Heart left ventricle (tissue), 16 donors: ENCODE measurements at places on chromosomes 11 and 22.

DNA sequence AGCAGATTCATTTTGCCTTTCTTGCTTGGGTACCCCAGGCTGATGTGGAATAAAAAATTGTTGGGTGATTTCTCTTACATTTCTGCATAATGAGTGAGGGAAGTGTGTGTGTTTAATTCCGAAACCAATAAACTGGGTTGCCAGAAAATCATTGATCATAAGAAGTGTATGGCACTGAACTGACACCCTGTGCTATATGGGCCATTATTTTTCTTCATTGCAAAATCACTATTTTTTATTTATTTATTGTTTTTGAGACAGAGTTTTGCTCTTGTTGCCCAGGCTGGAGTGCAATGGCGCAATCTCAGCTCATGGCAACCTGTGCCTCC, 14.6 kb upstream of the HIKESHI start:
- DNase-seq, result no peak

DNA sequence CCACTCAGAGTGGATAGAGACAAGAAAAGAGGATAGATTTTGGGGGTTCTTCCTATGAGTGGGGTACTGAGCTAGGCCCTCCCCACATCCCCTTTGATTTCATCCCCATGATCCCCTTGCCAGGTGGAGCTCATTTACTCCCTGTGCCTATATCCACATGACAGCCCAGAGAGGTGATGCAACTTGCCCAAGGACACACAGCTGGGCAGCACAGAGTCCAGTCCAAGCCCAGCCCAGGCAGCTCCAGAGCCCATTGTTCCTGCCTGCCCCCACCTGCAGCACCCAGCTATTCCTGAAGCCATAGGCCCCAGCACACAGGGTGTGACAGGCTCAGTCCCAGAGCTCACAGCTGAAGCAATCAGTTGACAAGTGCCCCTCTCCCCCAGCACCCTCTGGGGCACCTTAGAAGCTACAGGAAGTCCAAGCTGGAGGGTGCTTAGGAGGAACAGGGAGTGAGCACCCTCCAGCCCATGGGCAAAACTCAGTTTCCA, 41.7 kb downstream of the SHISAL1 start:
- DNase-seq, result peak; percentile 11

GRCh38 chr11:119832202-119832935, 103.4 kb upstream of the NECTIN1 start:
- no peak for DNase-seq

GRCh38 chr22:20751185-20751851, 22.6 kb upstream of the SERPIND1 start:
- DNase-seq, result no peak

- DNase-seq, result peak; percentile 65
Observed at GRCh38 chr11:64406221-64406946, 47.4 kb downstream of the RPS6KA4 start.

DNA sequence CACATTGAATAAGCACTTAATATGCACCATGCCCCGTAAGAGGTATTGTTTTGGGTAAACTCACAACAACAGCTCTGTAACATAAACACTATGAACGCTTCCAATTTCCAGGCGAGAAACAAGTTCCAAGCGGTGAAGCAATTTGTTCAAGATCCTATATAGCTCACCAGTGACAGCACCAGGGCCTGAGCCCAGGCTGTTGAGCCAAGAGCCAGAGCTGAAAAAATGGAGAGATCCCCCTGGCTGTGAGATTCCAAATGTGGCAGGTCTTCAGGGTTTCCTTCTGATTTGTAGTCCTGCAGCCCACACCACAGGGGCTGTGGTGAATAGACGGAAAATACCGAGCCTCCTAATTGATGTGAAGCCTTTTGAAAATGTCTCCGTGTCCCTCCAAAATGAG, 268.0 kb upstream of the KIRREL3 start:
- DNase-seq, result no peak

DNA sequence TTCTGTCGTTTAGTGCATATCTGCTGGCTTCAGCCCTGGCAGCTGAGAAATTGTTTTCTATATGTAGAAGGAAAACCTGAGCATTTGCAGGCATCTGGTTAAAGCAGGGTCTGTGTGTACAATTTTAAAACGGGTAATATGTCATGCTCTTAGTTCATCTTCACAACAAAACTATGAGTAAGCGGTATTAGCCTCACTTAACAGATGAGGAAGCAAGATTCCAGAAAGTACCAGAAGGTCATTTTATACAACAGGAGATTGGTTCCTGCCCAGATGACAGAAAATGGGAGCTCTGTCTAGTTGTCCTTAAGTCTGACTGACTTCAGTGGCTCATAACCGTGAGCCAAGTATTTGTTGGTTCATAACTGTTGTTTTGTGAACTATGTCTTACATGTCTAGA, 1.1 kb downstream of the TIMM10B start:
- no peak for DNase-seq

- peak; percentile 71 for DNase-seq
Observed at GRCh38 chr11:47916361-47916841, 64.0 kb upstream of the PTPRJ start.

- DNase-seq, result no peak
Observed at GRCh38 chr11:44453871-44454270, 111.6 kb upstream of the CD82 start.

DNA sequence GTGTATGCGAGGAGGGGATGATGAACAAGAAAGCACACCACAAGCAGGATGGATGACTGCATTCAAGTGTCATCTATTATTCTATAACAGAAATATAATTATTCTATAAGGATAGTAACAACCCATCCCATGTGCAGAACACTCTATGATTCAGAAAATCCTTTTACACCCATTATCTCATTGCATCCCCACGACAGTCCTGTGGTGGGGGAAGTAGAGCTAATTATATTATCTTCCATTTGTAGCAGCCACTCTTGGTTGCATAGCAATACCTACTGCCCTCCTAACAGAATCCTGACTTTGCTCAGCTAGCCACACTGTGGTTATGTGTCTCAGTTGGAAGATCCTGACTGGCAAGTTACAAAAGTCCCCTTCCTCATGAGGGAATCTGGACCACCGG, 406.5 kb upstream of the NARS2 start:
- no peak for DNase-seq

DNA sequence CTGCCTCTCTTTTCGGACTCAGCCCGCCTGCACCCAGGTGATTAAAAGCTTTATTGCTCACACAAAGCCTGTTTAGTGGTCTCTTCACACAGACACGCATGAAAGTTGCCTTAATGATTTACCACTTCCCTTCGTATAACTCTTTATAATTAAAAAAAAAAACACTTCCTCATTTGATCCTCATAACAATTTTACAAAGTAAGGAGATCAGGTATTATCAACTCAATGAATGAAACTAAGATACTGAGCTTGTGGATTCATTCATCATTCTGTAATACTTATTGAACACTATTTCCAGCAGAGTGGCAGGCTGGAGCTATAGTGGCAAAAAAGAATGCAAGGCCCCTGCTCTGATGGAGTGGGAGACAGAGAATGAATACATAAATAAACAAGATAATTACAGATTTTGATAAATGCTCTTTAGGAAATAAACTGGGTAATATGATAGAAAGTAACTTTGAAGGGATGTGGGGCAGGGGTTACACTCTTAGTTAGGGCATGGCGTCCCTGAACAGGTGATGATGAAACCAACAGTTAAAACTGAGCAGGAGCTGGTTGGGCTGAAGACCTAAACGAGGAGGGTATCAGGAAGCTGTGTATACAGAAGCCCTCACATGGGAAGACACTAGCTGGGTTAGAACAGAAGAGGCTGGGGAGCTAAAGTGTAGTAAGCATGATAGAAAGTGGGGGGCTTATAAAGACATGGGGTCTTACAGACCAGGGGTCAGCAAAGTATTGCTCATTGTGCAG, 5.4 kb upstream of the CRTAM start:
- DNase-seq, result no peak

DNA sequence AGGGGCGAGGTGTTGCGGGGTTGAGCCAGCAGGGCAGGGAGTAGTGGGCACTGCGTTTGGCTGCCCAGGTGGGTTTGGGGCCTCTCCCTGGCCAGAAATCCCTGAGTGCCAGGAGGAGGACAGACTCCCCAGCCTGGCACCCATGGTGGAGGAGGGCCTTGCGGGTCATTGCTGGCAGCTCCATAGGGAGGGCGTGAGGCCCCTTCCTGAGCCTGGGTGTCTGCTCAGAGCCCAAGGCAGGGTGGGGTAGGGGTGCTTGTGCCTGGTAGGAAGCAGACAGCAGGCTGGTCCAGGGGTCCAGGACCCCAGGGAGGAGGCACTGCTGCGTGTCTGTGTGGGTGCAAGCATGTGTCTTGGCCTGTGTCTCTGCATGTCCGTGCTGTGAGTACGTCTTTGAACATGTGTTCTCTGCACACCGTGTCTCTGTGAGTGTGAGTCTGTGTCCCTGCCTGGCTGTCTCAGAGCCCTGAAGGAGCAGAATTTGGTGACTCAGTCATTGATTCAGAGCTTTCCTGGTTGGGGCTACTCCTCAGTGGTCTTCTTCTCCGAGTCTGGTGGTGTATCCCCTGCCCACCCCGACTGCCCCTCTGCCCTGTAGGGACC, 3.9 kb downstream of the TSPAN4 start:
- no peak for DNase-seq

- peak; percentile 68 for DNase-seq
Observed at GRCh38 chr11:44029977-44030911, 17.5 kb upstream of the ACCSL start.

DNA sequence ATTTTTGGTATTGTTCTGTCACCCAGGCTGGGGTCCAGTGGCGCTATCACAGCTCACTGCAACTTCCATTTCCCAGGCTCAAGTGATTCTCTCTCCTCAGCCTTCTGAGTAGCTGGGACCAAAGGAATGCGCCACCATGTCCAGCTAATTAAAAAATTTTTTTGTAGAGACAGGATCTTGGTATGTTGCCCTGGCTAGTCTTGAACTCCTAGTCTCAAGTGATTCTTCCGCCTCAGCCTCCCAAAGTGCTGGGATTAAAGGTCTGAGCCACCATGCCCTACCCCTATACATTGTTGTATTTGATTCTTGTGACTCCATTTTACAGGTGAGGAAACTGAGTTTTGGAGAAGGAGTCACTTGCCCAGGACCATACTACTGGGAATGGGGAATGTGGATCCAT, 11.9 kb downstream of the KIAA1671 start:
- DNase-seq, result no peak

GRCh38 chr11:102341844-102342318, 5.1 kb upstream of the BIRC2 start:
- DNase-seq, result peak; percentile 75

DNA sequence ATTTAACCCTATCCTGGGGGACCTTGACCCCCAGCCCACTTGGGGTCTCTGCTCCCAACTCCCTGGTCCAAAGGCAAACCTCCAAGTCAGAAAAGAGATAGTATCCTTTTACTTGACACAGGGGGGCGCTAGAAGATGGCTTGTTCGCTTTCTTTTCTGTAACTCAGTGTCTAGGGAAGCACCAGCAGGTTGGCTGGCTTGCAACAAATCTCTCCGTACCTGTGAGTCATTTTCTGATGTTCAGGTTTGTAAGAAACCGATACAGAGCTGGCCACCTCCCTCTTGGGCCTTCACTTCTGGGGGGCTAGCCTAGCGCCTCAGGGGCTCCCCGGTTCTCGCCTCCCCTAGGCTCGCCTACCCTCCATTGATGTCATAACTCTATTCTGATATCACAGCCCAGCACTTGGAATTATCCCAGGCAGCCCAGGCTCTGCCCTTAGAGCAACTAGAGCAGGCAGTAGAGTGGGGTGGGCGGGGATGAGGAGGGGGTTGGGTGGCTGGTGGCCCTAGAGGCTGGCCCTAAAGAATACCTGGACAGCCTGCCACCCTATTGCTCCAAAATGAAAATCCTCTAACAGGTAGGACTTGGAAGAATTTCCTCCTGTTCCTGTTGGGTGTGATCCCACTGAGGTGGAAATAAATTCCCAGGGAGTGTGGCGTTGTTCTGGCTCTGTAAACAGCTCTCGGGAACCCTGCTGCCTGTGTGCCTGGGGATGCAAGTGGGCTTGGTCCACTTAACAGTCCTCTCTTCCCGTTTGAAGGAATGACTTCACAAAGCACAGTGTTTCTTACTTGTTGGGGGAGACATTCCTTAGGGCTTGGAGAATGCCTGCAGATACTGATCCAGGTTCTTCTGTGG, 69.4 kb downstream of the OSBP2 start:
- DNase-seq, result no peak

- DNase-seq, result no peak
Observed at GRCh38 chr11:126637795-126638175, 282.3 kb downstream of the ST3GAL4 start.

GRCh38 chr11:93906486-93906885, 56.1 kb upstream of the VSTM5 start:
- no peak for DNase-seq

DNA sequence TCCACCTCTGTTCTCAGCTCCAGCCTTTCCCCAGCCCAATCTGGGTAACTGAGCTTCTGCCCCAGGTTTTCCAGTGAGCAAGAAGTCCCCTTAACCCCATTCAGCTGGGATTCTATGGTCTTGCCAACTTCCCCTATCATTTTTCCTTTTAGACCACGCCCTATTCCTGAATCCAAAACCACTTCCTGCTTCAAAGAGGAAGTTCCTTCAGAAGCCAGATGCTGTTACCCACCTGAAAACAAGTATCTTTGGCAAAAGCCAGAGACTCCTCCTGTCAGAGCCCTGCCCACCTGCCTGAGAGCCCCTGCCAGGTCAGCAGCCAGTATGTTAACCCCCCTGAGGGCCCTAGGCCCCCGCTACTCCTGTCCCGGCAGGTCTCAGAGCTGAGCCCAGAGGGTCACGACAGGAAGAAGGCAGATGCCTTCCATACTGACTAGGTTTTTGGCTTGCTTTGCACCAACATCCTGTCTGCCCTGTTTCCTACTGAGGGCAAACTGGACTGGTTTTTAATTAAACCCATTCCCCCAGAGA, 20.3 kb upstream of the MICAL2 start:
- DNase-seq, result no peak

DNA sequence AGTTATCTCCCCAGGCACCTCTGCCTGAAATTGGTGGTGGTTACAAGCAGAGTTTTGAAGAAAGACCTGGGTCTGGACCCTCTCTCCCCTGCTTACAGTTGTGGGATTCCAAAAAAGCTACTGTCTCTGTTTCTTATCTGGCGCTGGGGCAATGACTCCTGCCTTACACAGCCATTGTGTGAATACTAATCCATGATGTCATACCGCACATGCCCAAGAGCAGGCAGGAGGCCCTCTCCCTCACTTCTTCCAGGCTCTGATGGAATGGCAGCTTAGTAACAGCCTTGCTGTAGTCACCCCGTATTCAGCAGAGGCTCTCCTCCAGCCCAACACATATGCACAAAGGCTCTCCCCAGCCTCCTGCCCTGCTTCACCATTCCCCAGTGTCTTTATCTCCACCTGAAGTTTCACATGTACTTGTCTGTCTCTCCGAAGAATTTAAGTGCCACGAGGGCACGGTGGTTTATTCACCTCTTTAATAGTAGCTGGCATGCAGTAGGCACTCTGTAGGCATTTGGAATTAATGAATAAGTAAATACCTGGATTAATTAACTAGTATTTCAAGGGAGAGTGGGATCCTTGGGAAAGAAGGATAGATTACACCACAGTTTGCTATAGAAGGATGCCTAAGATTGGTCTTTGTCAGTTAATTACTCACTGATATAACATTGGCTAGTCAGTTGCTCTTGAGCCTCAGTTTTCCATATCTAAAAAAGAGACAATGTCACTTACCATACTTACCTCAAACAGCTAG, 165.6 kb downstream of the ETS1 start:
- no peak for DNase-seq

- no peak for DNase-seq
Observed at GRCh38 chr11:120598517-120599257, 87.1 kb downstream of the GRIK4 start.

GRCh38 chr11:113022262-113022661, 61.0 kb downstream of the NCAM1 start:
- no peak for DNase-seq

GRCh38 chr11:2470495-2470894, 25.7 kb downstream of the KCNQ1 start:
- DNase-seq, result no peak

GRCh38 chr11:5239046-5239445, 4.8 kb upstream of the HBD start:
- DNase-seq, result no peak

- DNase-seq, result no peak
Observed at GRCh38 chr11:30852091-30852490, 265.9 kb upstream of the MPPED2 start.
